ENCODE measurements at places on chromosomes 13 and 19.

DNA sequence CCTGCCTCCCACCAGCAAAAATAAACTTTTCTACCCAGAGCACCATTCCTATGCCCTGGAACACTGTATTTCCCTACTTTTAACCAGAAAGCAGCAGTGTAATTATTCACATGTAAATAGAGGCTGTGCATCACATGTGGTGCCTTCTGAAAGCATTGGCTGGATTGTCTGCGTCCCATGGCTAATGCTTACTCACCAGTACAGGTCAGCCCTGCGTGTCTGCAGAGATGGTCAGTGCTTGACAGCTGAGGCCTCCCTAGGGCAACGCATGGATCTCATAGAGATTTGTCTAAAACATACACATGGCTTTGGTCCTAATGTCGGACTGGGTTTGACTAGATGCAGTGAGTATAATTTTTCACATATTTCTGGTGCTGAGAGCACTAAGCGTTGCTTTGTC, 64.2 kb downstream of the DPY19L3 start:
- DNase-seq = no peak

GRCh38 chr19:31575846-31576335, 226.7 kb upstream of the TSHZ3 start:
- DNase-seq = no peak

DNA sequence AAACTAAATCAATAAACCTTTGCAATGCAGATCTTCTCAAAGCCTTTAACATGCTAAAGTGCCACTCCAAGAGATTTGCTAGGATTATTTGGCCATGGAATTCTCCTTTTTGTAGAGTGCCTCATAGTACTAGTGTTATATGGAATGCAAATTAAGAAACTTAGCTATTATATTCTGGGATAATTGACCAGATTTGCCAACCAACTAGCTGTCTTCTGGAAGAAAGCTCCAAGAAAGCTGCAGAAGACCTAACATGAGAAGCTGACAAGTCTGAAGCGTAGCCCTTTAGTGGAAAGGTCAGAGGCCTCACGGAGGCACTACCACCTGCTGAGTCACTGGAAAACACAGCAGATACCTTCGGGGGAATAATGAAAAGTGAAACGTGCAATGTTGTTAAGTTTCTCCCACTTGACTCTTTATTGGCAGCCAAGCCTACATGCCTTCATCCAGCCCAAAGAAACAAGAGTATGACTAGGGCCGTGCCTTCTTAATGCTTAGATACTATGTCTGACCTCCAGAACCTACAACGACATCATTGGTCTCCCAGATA, 29.8 kb upstream of the KATNAL1 start:
- no peak for DNase-seq

DNA sequence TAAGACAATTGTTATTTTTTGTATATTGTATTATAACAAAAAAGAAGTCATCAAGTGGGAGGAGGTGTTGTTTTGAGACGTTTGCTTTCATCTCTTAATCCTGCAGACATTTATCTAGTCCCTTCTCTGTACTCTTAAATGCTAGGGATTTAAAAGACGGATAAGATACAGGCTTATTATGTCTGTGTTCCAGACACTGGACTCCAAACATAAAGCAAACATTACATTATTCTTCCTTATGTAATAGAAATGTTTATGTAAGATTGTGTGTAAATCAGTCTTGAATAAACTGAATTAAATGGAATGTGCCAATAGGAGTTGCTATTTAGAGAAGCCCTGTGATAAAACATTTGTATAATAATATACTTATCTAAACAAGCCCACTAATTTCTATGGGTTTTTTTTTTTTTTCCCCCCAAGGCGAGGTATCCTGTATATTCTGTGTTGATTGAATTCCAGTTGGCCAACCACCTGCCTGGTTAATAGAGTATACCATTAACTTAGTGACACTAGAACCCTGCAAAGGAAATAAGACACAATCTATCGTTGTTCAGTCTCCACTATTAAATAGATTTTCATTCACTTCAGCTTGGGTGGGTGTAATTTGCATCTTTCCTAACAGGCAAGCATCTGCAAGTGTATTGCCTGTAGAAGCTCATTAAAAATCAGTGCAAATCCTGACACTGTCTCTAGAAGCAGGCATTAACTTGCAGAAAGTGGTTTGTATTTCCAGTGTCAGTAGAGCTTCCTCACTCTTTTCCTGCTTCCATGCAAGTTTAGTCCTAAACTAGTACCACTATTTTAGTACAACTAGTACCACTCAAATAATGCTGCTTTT, 69.0 kb downstream of the LRCH1 start:
- no peak for DNase-seq

- no peak for DNase-seq
Observed at GRCh38 chr13:23842406-23842805, 46.8 kb downstream of the MIPEP start.

- DNase-seq = no peak
Observed at GRCh38 chr19:18168673-18169381, 4.8 kb upstream of the IFI30 start.

- DNase-seq = no peak
Observed at GRCh38 chr13:49607761-49608160, 20.5 kb upstream of the ARL11 start.

DNA sequence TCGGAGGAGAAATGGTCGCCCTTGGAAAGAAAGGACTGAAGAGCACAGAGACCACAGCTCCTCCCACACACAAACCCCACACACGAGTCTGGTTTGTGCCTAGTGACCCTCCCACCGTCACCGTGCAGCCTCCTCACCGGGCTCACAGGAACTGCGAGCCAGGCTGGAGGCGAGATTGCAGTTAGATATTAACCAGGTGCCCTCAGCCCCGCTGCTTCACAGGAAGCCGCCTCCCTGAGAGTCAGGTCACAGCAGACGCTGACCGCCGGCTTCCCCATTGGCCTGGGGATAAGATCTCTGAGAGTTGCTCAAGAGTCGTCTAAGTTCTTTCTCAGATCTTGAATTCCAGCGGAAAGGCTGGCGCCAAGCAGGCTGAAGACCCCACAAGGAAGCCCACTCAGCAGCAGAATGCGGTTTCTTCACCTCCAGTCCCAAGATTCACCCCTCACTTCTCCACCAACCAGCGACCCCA, 870 bp downstream of the ZNF44 start:
- DNase-seq = peak; percentile 80

- DNase-seq = no peak
Observed at GRCh38 chr13:20161951-20162300, 1.1 kb upstream of the GJA3 start.

DNA sequence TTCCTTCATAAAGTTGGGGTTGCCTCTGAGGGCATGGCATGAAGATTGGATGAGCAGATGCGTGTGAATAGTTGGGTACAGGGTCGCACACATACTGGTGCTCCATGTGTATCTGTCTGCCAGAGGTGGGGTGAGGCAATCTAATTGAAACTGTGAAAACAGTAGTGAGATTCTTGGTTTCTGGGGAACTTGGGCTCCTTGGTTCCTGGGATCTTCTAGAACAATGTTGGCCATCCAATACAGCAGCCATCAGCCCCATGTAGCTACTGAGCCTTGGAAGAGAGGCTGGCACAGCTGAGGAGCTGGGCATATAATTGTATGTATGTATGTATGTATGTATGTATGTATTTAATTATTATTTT, 616 bp downstream of the FCHO1 start:
- DNase-seq = no peak

GRCh38 chr19:41334793-41335192, 18.9 kb downstream of the TGFB1 start:
- no peak for DNase-seq

DNA sequence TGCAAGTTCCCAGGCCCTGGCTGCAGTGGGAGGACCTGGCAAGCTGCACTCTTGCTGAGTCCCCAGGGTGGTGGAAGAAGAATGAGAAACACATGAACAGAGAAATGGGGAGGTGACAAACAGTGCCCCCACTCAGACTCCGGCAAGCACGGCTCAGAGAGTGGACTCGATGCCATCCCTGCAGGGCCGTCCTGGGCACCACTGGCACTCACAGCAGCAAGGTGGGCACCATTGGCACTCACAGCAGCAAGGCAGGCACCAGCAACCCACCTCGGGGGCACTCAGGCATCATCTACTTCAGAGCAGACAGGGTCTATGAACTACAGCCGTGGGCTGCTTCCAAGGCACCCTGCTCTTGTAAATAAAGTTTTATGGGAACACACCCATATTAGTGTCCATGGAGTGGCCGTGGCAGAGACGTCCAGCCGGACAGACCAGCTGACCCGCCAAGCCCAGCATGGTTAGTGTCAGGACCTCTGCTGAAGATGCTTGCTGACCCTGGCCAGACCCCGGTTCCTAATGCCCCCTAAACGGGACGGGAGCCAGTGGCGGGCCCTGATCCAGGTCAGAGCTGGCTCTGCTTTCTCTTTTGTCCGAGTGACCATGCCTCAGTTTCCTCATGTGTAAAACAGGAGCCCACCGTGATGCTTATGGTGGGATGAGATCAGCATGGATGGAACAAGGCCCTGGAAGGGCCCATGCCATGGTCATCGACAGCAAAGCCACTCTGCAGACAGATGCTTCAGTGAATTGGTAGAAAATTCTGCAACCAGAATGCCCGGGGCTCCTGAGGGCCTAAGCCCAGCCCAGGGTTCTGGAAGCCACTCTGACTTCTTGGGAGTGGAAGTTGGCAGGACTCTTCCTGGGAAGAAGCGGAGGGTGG, 2.1 kb upstream of the F10 start:
- no peak for DNase-seq

DNA sequence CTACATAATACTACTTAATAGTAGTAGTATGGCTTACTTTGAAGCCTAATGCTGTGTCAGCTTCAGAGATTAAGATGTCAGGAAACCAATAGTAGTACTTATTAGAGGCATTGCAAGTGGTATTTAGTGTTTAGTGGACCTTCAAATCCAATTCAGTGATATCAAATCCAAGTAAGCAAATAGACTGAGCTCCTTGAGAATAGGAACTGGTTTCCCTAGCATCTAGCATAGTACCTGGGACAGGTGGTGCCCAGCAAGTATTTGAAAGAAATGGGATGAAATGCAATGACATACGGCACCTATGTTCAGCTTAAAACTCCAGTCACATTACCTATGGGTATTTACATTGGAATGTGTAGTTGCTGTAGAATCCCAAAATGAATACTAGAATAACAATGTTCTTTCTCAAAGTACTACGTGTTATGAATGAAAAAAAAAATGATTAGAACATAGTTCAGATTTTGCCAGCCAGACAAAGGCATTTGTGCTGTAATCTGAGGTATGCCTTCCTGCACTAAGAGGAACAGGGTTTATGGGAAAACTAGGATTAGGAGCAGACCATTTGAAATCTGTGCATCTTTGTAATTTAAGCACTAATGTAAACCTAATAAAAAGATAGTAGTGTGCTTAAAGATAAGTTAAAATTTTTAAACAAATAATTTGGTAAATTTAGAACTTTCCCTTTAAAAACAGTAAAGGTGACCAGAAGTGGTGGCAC, 17.1 kb downstream of the LSM14A start:
- DNase-seq = no peak

- peak; percentile 86 for DNase-seq
Observed at GRCh38 chr13:29991343-29991742, 140.9 kb upstream of the UBL3 start.

GRCh38 chr13:60790620-60791019, 393.6 kb downstream of the TDRD3 start:
- DNase-seq = no peak

DNA sequence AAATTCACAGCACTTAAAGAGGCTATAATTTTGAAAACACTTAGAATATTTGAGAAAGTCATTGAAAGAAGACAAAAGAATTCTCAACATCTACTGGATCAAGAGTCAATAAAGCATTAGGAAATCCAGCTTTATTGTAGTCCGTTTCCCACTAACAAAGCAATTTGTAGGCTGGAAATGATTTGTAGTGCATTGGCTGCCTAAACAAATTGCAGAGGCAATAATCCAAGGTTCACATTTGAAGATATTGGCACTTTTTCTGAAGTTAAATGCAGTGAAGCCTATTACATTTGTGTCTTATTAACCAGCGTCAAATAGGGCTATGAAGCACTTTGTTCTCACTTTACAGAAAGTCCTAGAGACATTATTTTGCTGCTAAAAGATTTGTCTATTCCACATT, 848.1 kb upstream of the SLITRK1 start:
- no peak for DNase-seq

GRCh38 chr19:55153652-55154264, 3.8 kb downstream of the TNNI3 start:
- DNase-seq = no peak

DNA sequence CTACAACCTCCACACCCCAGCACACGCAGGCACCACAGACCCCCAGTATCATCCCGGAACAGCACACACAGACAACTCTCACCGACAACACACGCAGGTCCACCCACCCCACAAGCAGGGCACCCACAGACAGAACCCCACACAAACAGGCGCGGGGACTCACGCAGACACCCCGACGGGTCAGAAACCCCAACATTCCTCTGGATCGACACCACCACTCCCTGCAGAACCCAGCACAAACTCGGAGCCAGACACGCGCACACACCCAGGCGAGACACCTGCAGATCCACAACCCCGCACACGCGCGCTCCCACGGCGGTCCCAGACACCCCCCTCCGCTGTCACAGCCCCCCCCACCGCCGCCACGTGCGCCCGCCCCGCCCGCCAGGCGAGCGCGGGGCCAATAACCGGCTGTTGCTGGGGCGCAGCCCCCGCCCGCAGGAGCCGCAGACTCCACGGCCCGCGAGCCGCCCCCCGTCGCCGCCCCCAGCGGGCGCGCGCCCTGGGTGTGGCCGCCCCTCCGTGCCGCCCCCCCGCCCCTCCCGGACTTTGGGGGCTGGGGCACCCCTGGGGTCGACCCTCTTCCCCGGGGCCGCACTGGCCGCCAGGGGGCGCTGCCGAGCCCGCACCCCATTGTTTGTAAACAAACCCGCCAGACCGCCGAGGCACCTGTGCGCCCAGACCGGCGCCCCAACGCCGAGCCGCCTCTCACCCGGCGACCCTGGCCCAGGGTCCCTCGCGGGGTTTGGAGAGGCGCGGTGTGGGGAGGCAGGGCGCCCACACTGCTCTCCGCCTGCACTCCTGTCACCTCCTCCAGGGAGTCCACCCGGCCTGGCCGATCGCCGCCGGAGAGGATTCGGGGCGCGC, 712 bp downstream of the BBC3 start:
- DNase-seq = peak; percentile 72

DNA sequence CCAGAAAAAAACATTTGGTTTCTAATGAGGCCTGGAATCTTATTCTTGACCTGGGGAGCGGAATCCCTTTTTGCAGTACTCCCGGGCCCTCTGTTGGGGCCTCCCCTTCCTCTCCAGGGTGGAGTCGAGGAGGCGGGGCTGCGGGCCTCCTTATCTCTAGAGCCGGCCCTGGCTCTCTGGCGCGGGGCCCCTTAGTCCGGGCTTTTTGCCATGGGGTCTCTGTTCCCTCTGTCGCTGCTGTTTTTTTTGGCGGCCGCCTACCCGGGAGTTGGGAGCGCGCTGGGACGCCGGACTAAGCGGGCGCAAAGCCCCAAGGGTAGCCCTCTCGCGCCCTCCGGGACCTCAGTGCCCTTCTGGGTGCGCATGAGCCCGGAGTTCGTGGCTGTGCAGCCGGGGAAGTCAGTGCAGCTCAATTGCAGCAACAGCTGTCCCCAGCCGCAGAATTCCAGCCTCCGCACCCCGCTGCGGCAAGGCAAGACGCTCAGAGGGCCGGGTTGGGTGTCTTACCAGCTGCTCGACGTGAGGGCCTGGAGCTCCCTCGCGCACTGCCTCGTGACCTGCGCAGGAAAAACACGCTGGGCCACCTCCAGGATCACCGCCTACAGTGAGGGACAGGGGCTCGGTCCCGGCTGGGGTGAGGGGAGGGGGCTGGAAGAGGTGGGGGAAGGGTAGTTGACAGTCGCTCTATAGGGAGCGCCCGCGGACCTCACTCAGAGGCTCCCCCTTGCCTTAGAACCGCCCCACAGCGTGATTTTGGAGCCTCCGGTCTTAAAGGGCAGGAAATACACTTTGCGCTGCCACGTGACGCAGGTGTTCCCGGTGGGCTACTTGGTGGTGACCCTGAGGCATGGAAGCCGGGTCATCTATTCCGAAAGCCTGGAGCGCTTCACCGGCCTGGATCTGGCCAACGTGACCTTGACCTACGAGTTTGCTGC, at the start of gene ICAM4:
Gene ICAM4, plus strand, starts transcription at position 153 of the 935 bp plus-strand sequence. Its CDS starts 58 bp downstream, at position 211.
- DNase-seq = no peak

Measured in MG63 (cell line).